Activated naive CD4-positive, alpha-beta T cell treated with Interleukin-2 at 50 U/mL for 16 hours (primary cell): ENCODE measurements at places on chromosomes 3 and 15.

- no peak for DNase-seq
These were observed 20.9 kb downstream of the OSBPL10 start for GRCh38 chr3:31959951-31960792.

- DNase-seq, result peak; percentile 77
These were observed 664 bp upstream of the PIK3CA start for GRCh38 chr3:179147514-179147872.

DNA sequence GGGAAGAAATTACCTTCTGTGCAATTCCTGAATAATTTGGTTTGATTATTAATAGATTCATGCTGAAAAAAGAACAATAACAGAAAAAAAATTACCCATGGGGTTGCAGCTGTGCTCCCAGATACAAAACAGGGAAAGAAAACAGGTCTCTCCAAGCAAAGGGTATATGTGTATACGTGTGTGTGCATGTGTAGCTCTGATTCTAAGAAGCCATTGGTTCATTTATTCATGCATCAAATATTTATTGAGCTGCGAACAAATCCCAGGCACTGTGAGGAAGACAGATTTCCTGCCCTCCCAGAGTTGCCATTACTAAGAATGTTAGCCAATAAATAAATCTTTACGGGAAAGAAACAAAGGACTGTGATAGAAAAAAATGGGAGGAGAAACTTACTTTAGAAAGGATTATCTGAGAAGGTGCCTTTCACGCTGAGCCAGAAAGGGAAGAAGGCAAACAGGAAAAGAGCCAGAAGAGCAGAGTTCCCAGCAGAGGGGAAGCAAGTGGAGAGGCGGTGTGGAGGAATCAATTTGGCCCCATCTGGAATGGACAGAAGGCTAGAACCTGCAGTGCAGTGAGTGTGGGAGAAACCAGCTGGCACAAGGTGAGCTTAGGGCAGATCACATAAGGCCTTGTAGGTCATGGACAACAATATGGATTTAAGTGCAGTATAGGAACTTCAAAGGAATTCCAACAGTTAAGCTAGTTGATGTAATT lies 20.7 kb downstream of the CHL1 start:
- no peak for DNase-seq

DNA sequence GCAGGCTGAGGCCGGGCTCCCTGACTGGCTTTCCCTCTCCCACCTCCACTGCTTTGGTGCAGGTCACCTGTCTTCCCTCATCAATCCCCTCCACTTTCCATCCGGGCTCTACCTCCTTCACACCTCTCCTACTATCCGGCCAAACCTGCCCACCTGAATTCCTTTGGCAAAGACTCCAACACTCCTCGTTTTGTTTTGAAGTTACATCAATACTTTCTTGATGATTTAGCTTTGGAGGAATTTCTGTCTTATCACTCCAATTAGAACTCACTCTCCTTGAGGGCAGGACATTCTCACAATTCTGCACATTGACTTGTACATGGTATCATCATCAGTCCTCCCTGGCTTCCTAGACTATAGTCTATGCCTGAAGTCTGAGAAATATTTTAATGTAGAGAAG lies 20.4 kb downstream of the LDHAL6B start:
- no peak for DNase-seq

DNA sequence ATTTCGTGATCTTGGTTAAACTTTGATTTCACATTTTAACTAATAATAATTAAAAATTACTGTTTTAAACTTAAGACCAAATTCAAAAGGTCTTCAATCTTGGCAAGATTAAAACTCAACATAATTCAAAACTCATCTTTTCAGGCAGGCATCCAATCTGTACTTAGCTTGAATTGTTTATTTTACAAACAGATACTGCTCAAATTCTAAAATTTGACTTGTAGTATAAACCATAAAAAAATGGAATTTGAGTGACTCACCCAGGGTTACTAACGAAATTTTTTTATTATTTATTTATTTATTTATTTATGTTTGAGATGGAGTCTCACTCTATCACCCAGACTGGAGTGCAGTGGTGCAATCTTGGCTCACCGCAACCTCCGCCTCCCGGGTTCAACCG lies 64.4 kb downstream of the GAP43 start:
- DNase-seq, result no peak

DNA sequence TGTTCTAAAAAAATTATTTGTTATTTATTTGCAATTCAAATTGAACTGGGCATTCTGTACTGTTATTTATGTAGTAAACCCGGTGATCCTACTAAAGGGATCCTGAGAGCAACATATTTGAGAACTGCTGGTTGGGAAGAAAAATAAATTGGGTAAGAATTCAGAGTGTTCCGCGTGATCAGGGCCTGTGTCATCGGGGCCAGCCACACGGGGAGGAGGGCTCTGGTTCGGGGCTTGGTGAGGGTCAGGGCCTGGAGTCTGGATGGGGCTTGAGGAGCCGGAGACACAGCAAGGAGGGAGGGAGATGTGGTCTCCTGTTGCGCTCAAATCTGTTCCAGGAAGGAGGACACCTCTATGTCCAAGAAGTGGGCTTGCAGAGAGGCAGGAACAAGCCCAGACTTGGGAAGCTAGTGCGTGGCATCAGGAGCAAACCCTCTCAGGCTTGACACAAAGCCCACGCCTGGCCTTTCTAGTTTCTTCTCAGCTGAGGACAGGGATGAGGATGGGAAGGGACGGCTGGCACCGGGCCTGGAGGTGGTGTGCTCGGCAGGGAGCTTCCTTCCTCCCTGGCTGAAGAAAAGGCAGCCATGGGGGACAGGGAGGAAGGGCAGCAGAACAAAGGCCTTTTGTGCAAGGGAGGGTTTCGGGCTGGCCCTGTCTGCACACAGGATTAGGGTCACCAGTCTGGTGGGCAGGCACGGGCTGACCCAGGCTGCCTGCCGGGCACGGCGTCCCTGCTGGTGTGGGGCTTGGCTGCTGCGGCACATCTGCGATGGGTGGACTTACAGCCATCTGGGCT lies 22.9 kb upstream of the FBLN2 start:
- DNase-seq, result no peak

DNA sequence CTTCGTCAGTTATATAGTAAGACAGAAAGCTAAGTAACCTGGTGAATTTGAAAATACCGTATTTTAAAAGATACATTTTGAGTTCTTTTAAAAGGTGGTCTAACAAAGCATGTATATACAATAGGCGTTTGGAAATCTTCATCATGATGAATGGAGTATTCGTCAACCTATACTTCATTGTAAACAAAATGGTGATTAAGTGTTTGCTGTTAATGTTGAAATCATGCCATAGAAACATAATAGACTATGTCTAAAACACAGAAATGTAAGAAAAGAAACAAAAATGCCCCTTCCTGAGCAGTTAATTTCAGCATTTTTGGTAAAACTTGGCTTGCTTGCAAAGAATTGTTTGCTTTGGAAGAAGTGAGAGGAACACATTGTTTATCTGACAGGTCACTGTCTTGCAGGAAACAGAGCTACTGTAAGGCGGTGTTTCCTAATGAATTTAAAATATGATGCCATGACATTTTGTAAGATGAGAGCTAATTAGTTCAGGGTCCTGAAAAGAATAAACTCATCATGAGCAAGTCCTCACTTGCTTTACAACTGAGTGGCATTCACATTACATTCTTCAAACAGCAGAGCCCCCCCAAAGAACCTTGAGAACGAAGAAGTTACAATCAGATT lies 126.7 kb downstream of the SERPINI1 start:
- DNase-seq, result no peak

DNA sequence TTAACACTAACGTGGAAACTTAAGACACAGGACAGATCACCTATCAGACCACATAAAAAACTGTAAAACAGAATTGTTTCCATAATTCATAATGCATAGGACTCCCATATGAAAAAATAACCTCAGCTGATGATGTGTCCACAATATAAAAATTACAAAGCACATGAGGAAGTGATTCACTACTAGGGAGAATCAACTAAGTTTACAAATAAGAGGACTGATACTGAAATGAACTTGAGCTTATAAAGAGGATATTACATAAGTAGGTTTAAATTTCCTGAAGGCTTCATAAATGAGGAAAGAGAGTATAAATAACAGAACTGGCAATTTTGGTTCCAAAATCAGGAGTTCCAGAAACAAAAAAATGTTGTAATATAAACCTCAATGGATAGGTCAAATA lies 111.9 kb downstream of the SAMMSON start:
- DNase-seq, result no peak

DNA sequence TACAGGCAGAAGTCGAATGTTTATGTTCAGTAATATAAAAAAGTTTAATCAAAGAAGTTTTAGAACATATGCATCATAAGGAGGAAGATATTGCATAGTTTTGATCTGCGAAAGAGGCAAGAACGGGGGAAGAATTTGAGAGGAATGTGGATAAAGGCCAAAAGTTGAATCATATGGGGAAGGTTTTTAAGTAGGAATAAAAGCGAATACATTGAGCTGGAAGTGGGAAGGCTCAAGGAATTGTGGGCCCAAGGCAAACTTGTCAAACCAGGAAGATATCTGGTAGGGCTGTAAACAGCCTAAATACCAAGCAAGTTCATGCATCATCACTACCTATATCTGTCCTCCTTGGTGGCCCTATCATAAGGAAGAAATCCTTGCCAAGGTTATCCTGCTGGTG lies 186.9 kb downstream of the MAGI1 start:
- DNase-seq, result no peak

- DNase-seq, result no peak
These were observed 2.7 kb downstream of the CSK start for GRCh38 chr15:74784426-74785193.

GRCh38 chr3:124292329-124292728 lies 300.4 kb upstream of the ROPN1 start:
- no peak for DNase-seq

- DNase-seq, result no peak
These were observed 448.0 kb upstream of the NECTIN3 start for GRCh38 chr3:110623571-110623970.

DNA sequence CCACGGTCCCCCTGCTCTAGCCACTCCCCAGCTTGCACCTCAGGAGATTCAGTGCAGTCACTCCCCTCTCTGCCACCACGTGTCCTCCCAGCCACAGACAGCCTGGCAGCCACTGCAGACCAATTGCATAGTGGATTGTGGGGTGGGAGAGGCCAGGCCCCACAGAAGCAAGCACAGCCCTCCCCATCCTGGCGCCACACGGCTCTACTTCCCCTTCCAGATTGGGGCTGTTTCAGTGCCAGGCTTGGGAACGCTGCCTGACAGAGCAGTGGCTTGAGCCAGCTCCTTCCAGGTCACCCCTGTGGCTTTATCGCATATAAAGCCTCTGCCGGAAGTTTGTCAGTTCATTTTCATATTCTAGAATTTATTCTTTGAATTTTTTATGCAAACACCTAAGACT lies 90.7 kb downstream of the TMEM266 start:
- no peak for DNase-seq

DNA sequence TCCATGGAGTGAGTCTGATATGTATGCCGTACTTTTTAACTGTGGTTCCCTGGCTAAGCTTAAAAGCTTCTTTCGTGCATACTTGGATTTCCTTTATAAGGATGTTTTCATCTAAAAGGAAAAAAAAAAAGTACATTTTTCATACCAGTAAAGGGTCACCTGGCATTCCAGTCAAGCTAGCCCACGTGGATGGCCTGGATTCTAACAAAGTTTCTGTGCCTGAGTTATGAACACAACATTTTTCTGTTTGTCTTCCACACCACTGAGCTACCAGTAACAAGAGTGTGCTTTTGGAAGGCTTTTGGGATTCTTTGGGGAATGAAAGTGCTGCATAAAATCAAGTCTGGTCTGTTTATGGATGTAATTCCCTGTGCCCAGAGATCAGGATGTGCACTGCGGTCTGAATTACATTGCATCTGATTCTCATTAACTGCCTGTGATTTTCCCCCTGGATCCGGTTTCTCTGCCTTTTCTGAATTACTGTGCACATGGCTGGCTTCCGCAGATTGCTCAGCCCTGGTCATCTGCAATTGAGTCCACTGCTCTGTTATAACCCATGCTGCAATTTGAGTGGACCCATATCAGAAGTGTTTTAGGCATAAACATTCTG lies 38.2 kb upstream of the MAGI1 start:
- DNase-seq, result no peak

GRCh38 chr3:176074096-176074495 lies 1123.2 kb downstream of the TBL1XR1 start:
- no peak for DNase-seq

DNA sequence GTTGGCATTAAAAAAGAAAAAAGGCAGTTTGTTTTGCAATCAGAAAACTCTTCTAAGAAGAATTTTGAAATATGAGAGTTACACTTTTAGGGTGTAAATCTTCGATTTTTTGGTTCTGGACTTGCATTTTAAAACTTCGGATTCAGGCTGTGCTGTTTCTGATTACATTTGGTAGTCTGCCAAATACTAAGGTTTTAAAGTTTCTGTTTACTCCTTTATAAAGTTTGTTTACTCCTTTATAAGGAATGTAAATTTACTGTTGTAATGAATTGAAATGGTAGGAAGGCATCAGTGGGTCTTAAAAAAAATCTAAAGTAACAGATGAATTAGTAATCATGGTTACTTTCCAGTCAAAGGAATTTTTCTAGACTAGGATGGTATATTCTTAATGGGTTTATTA lies 14.1 kb downstream of the FXR1 start:
- DNase-seq, result no peak

DNA sequence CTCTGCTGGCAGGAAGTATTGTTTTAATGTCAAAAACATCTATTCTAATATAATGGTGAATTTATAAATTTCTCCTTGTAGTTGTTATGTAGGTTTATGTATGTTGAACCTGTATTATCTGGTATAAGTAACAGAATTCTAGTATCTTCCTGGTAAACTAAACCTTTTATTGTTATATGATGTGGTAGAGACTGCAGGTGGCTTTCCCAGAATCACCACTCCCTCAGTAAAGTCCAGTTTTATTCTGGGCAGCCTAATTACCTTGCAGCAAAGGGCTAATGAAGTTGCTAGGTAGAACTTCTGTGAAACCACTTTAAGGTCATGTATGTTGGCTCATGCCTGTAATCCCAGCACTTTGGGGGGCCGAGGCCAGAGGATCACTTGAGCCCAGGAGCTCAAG lies 15.6 kb downstream of the CSNK1G1 start:
- DNase-seq, result no peak

DNA sequence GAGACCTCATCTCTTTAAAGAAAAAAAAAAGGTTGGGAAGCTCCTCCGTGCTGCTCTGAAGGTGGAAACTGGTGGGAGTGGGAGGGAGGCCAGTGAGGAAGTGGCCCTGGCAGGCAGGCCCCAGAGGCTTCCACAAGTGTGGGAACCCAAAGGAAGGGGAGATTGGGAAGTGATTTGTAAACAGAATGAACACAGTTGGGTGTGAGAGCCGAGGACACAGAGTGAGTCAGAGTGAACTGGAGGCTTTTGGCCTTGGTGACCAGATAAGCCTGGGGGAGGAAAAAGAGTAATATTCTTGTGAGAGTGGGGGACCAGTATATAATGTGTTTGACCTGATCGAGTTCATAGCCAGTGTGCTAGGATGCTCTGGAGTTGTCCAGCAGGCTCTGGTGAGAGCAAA lies 23.0 kb downstream of the MKRN2 start:
- no peak for DNase-seq

GRCh38 chr3:81760215-81760614 lies 1.2 kb downstream of the GBE1 start:
- no peak for DNase-seq

DNA sequence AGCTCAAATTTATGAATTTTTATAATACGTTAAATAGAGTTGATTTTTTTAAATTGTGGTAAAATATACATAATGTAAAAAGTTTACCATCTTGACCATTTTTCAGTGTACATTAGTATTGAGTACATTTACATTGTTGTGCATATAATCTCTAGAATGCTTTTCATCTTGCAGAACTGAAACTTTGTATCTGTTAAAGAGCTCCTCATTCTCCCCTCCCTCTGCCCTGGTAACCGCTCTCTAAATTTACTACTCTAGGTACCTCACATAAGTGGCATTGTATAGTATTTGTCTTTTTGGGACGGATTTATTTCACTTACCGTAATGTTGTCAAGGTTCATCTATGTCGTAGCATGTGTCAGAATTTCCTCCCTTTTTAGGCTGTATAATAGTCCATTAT lies 13.6 kb downstream of the TBC1D23 start:
- no peak for DNase-seq
